ENCODE measurements at places on chromosomes 3 and 15. TPM values are rescaled to one million over a fixed set of nuclear protein-coding genes. Genes with fewer than 3 reads are reported as not detected.

CACNA1D gene
- 0.14 TPM for total RNA-seq

TM4SF4 gene
- total RNA-seq, result not detected

OXTR gene
- total RNA-seq, result 0.57 TPM

IGSF10 gene
- 6.1 TPM for total RNA-seq

C2CD4A gene
- not detected for total RNA-seq

All from smooth muscle cell of bladder (primary cell).